Stimulated activated CD4-positive, alpha-beta T cell treated with anti-CD3 and anti-CD28 coated beads, Interleukin-15, amount 100 ng/mL, for 1 hour (primary cell): ENCODE measurements at places on chromosomes 1 and 21.

DNA sequence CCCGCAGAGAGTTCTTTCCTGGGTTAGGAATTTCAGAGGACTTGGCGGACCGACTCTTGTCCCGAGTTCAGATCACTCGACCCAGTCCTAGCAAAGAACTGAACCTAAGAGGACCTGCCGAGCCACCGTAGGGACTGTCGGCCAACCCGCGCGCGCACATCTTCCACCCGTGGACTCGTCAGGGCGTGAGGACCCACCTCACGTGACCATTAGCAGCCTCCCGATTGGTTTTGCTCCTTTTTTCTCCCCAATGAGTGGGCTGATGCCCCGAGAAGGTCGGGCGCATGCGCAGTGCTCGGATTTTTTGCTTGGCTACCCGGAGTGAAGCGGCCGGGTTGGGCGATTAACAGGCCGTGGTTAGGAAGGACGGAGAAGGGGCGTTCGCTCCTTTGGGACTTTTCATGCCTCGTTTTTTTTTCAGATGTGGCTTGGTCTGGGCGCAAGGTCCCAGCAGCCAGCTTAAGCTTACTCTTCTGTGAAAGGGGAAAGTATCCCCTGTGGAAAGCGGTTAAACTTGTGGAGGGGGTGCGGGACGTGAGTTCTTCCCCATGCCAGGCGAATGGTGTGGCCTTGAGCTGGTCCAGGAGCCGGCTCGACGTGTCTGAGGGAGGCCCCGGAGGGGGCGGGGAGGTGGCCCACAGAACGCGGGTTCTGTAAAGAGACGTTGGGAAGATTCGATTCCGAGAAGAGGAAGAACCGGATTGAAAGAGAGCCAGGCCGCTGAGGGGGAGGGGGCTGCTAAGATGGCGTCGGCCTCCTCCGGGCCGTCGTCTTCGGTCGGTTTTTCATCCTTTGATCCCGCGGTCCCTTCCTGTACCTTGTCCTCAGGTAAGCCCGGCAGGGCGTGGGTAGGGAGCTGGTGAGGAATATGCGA is at the start of gene PIP5K1A:
TSS of gene PIP5K1A (plus strand) at position 299 of the 874 bp plus-strand sequence. CDS start at position 744, 445 bp downstream.
- DNase-seq = peak; percentile 97

DNA sequence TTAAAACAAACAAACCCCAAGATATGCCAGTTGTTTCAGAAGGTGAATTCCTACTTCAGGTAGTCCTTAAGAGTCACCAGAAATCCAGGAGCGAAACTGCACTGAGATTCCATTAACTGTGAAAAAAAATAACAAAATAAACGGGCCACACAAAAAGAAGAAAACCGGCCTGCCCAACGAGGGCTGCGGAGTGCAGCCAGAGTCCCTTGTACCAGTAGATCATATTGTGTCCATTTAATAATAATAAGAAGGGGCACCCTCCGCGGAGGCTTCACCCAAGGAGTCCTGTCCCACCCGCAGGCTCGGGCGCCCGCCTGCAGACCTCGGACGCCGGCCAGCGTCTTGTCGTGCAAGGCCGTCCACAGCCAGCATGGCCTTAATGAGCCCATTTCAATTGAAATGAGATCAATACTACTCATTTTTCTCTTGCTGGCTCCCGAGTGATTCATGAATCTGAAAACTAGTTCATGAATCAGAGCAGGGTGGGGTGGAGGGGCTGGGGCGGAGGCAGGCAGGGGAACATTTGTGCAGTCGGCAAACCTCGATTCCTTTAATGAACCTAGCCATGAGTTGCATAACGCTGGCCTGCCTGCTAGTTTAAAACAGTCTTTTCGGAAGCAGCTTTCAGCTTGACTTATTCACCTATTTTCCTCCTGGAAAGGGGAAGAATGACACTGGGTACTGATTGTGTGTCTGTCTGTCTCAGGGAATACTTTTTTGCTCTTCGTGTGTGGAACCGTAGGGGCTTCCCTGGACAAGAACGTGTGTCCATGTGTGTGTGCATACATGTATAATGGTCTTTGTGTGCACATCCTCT is 113.1 kb upstream of the IRF2BP2 start:
- peak; percentile 24 for DNase-seq

DNA sequence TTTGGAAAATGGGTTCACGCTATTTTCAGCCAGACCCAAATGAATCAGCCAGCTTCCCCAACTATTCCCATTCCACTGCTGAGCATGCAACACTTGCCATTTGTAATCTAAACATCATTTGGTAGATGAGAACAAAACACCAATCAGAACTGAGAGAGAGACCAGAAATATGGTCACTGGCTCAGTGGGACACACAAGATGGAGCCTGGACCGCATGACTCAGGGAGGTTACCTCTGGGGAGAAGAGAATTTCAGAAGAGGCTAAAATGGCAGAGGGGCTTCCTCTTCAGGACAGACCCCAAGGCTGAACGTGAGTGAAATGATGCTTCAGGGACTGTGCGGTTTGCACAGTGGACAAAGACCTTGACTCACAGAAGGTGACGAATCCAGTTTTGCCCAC is 126.6 kb downstream of the URB2 start:
- DNase-seq = no peak

GRCh38 chr1:33088119-33088906 is 7.4 kb downstream of the AZIN2 start:
- DNase-seq = no peak

- DNase-seq = no peak
These were observed 118.8 kb downstream of the SIPA1L2 start for GRCh38 chr1:232511172-232511571.

GRCh38 chr1:153976819-153977249 is 640 bp downstream of the JTB start:
- DNase-seq = no peak

- DNase-seq = no peak
These were observed 36.5 kb upstream of the DNASE2B start for GRCh38 chr1:84361796-84362195.

DNA sequence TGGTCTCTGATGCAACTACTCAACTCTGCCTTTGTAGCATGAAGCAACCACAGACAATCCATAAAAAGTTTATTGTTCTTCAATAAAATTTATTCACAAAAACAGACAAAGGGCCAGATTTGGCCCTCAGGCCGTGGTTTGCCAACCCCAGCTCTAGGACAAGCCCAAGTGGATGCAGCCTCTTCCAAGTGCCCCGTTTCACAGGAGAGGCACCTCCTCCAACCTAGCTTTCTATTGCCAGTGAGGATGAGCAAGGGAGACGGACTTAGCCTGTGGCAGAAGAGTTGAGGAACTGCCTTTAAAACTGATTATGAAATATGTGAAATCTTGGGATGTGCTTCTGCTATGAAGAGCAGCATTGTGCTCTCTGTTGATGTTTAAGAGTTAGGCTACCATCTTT is 105.4 kb downstream of the PSMG1 start:
- DNase-seq = no peak

DNA sequence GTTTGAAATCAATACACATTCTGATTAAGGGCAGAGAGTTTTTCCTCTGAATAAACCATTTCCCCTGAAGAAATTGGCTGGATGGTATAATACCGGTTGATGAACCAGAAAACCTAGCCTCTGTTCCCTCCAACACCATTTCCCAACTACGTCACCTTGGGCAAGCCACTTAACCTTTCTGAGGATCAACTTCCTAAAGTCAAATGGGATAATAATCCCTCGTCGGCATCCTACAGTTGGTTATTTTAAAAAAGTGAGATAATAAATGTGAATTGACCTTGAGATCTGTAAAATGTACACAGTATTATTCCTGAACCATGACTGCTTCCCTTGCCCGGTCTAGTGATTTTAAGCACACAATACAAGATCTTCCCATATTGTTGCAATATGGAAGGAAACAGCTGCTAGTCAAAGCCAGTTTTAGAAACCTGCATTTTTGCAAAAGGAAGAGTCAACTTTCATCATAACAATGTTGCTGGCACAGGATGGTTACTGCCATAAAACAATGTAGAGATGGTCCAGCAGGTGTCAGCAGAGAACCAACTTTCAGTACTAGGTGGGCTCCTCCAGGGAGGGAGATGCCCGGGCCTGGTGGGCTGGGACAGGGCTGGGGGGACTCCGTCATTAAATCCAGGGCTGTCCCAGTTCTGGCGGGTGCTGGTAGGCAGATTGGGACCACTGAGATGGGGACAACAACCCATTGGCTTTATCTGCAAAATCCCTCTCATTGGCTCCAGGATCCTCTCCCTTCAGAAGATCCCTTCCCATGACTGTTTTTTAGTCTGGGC is 5.2 kb upstream of the HLX start:
- no peak for DNase-seq

- no peak for DNase-seq
These were observed 4.2 kb downstream of the RD3 start for GRCh38 chr1:211487672-211488208.

DNA sequence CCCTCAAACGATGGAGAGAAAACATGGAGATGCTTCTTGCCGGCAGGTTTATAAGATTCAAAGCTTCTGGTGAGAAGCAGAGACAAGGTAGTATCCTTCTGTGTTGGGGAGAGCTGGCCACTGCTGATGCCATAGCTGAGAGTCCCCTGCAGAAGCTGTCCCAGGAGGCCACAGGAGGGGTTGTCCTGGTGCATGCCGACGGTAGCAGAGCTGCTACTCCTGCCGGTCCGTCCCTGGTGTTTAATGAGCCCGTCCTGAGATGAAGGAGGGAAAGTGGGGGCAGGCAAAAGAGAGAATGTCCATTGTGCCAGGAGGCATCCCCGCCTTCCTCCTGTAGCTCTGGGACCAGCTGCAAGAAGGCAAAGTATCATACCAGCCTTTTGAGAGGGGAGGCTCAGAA is 10.4 kb upstream of the C2CD2 start:
- no peak for DNase-seq

GRCh38 chr1:45299981-45300668 is 26.6 kb upstream of the HPDL start:
- no peak for DNase-seq

GRCh38 chr21:35840197-35840799 is 220.0 kb downstream of the SETD4 start:
- DNase-seq = no peak

- DNase-seq = no peak
These were observed 29.1 kb downstream of the PLPP3 start for GRCh38 chr1:56550138-56550858.

DNA sequence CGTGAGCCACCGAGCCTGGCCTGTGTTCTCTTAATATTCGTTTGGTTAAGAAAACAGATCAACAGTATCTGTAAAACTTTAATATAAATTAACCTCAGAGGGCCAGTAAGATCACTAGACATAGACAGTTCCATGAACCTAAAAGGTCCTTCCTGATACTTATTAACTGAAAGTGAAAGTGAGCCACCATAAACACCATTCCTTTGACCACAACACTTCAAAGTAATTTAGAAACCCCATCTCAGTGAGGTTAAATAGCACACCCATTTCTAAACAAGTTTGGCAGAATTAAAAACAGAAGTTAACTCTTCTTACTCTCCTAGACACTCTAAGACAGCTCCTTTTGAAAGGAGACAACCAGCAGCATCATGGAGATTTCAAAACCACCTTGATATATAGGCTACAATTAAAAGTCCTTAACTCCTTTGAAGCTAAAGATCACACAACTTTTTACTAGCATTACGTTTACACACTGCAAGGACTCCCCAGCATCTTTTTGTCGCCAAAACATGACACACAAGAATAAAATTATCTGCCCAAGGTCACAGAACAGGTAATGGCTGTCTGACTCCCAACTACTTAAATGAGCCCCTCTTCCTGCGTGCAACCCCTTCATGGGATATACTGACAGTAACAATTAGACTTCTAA is 2.2 kb downstream of the RNF19B start:
- no peak for DNase-seq

DNA sequence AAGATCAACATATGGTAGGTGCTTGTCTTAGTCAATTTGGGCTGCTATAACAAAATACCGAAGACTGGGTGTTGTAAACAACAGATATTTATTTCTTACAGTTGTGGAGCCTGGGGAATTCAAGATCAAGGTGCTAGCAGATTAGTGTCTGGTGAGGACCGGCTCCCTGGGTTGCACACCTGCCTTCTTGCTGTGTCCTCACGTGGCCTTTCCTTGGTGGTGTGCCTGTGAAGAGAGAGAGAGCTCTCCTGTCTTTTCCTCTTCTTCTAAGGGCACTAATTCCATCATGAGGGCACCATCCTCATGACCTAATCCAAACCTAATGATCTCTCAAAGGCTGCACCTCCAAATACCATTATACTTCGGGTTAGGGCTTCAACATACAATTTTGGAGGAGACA is 45.8 kb upstream of the ATF3 start:
- DNase-seq = no peak

- DNase-seq = no peak
These were observed 585.4 kb downstream of the USP25 start for GRCh38 chr21:16315223-16315622.

- DNase-seq = no peak
These were observed 417.1 kb downstream of the KIF26B start for GRCh38 chr1:245571815-245572294.

DNA sequence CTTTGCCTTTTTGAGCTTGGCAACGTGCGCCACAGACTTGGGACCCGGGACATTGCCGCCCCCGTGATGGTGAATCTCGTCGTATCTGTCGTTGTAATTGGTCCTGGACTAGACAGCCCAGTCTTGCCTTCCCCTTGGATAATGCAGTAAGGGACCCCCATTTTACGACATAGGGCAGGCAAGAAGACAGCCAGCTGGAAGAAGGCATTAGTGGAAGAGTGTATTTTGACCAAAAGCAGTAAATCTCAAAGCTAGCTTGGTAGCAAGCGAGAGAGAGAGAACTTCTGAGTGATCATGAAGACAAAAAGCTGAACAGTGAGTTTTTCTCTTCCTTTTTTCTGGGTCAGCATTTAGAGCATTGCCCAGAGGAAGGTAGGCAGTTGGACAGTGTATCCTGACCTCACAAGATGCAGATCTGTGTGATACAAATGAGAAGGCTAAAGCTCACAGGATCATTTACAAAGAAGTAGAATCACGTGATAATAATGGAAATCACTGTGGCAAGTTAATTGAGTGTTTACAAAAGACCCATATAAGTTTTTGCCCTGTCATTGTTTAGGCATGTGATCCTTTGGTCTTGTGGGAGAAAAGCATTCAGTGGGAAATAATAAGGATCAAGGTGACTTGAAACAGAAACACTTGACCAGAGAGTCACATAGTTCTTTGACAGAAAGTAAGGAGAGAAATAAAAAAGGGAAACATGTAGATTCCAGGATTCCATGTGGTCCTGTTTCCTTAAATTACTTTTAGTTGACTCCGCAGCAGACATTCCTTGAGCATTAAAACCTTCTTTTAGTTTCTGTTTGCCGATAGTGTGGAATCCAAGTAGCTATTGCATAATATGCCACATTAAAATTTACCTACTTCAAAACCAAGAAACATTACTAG is 66.3 kb downstream of the CNST start:
- no peak for DNase-seq

DNA sequence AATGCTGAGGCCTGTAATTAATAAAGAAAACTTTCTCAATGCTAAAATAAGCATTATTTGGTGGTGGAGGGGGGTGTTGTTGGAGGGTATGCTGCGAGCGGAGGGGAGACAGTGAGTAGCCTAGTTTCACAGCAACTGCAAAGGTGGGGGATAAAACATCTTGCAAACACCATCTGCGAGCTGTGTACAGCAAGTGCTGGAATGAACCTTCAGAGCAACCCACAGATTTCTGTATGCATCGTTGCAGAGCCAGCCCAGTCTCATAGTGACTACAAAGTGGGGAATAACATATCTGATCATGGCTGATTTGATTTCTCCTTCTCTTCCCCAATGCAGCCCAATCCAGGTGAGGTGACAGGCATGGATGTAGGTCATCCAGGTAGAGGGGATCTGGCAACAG is 80.7 kb upstream of the COG2 start:
- DNase-seq = no peak
